Activated CD8-positive, alpha-beta memory T cell treated with anti-CD3 and anti-CD28 coated beads for 48 hours (primary cell): ENCODE measurements at places on chromosomes 7 and 10.

- DNase-seq, result no peak
These were observed 449.1 kb downstream of the SUGCT start for GRCh38 chr7:40583667-40584444.

DNA sequence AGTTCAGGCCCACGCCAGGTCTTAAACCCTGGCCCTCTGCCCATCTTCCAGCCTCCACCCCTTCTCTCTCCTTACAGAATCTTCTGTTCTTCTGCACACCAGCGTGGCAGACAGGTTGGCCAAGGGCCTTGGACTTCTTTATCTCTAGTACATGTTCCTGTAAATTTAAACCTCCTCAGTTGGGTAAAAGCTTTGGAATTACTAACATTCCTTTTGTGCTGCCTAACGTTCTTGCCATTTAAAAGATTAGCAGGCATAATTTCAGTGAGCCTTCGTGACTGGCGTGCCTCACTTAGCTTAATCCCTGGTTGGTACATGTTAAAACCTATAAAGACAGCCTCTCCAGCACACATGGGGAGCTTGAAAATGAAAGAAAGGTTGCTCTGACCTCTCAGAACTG, 192.2 kb downstream of the CUX1 start:
- no peak for DNase-seq

DNA sequence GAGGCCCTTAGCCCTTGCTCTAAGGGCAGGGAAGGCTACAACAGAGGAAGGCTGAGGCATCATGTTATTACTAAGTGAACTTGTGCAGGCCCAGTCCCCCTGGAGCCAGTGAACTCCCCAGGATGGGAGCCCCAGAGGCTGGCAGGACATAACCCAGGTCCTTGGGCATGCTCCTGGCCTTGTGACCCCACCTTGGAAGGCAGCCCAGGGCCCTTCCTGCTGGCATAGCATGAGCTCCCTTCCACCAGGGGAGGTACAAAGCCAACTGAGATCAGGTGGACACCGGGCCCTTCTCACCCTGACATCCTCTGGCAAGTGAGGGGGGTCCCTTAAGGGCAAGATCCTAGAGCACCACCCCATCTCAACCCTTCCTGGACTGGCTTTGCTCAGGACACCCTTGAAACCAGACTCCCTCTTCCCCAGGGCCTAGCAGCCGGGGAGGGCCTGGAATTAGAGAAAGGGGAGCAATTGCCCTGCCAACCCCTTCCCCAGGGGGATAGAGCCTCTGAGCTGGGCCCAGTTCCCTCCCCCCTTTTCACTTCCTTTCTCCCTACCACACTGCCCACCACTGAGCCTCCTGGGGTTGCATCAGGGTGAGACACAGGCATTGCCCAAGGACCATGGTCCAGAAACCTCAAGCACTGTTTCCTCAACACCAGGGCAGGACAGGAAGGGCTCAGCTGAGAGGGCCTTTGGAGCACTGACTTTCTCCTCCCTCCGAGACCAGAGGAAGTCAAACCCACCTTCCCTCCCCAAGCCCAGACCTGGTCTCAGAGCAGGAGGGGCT, 1.8 kb upstream of the VSIR start:
- no peak for DNase-seq

DNA sequence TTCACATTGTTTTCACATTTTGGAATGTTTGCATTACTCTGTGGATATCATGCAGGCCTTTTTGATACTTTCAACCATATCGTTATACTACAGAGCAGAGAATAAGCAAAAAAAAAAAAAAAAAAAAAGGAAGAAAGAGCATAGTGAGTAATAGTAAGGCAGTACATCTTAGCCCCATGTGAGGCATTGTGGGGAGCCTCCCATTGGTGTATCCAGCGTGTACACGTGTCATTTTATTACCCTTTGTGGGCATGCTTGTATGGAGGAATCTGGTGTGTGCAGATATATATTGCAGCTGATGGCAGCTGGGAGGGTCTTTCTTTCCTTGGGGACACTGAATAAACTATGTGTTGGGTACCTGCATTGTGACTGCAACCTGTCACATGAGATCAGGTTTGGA, 19.6 kb downstream of the R3HCC1L start:
- DNase-seq, result no peak

- no peak for DNase-seq
These were observed 1.2 kb upstream of the IDI1 start for GRCh38 chr10:1050145-1050544.
